Esophagus muscularis mucosa (tissue), 4 donors: ENCODE measurements at places on chromosomes 6 and 20.
A peak's percentile ranks its signal among the peaks of the same experiment; 100 is the strongest.

- no peaks in the 10 kb centered on the region for H3K36me3 ChIP-seq
- no peak overlapping the region for H3K4me3 ChIP-seq
- no peaks in the 10 kb centered on the region for H3K27me3 ChIP-seq
- H3K27ac ChIP-seq = no peak overlapping the region
- H3K4me1 ChIP-seq = peaks cover 13% of the 10 kb centered on the region
- no peak for DNase-seq
Measured at GRCh38 chr6:87721311-87721710, 19.3 kb upstream of the AKIRIN2 start.

DNA sequence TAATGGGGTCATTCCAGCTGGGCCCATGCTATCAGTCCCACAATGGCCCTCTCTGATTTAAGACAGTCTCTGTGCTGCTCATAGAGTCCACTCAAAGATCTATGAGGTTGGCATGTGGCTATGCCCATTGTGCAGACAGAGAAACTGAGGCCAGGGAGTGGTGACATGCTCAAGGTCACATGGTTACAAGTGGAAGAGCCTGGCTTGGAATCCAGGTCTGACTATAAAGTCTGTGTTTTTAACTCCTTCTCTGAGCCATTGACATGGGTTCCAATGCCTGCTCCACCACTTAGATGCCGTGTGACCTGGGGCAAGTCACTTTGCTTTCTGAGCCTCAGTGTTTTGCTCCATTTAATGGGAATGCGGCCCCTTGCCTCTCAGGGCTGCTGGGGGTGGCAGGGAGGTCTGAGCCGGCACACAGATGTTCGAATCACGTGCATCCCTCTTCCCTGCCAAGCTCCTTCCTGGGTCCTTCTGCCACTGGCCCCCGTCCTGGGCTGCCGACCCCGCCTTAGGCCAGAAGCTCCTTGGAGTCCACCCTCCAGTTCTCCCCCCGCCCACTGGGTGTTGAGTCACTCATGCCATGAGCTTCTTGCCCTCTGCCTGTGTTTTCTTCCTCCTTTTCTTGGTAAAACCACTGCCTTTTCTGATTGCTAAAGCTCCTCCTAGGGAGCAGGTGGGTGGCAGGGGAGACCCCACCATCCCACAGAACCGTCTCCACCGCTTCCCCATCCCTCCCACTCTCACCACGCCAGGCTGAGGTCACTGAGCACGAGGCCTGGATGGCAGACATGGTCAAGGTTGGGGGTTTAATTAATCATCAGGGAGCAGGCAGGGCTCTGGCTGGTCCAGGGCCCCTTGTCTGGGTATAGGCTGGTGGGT, 35.7 kb downstream of the CEBPB start:
- H3K27ac ChIP-seq = peak overlapping the region; percentile 85
- H3K4me1 ChIP-seq = peaks cover 44% of the 10 kb centered on the region
- DNase-seq = no peak
- H3K36me3 ChIP-seq = no peaks in the 10 kb centered on the region

- no peaks in the 10 kb centered on the region for H3K27me3 ChIP-seq
- peak overlapping the region; percentile 90 for H3K27ac ChIP-seq
- H3K36me3 ChIP-seq = no peaks in the 10 kb centered on the region
- H3K4me3 ChIP-seq = peak overlapping the region; percentile 86
- no peak for DNase-seq
Measured at GRCh38 chr6:108294297-108294726, 542 bp upstream of the AFG1L start.

- no peaks in the 10 kb centered on the region for H3K27me3 ChIP-seq
- DNase-seq = no peak
- H3K4me1 ChIP-seq = peaks cover 84% of the 10 kb centered on the region
- peak overlapping the region; percentile 99 for H3K27ac ChIP-seq
- no peaks in the 10 kb centered on the region for H3K36me3 ChIP-seq
- no peak overlapping the region for H3K4me3 ChIP-seq
Measured at GRCh38 chr6:111600588-111601445, 4.9 kb downstream of the TRAF3IP2 start.

- no peaks in the 10 kb centered on the region for H3K36me3 ChIP-seq
- no peak for DNase-seq
- peaks cover 43% of the 10 kb centered on the region for H3K4me1 ChIP-seq
- peak overlapping the region; percentile 75 for H3K27ac ChIP-seq
- peak overlapping the region; percentile 73 for H3K4me3 ChIP-seq
- no peaks in the 10 kb centered on the region for H3K27me3 ChIP-seq
Measured at GRCh38 chr6:18389479-18389878, 2.3 kb downstream of the RNF144B start.

GRCh38 chr20:23133560-23133998, 47.5 kb upstream of the CD93 start:
- no peaks in the 10 kb centered on the region for H3K36me3 ChIP-seq
- no peak overlapping the region for H3K4me3 ChIP-seq
- peak overlapping the region; percentile 50 for H3K27ac ChIP-seq
- no peaks in the 10 kb centered on the region for H3K27me3 ChIP-seq

- no peaks in the 10 kb centered on the region for H3K27me3 ChIP-seq
- no peaks in the 10 kb centered on the region for H3K4me1 ChIP-seq
- H3K36me3 ChIP-seq = no peaks in the 10 kb centered on the region
- no peak for DNase-seq
- H3K4me3 ChIP-seq = no peak overlapping the region
Measured at GRCh38 chr6:22313796-22314195, 17.0 kb upstream of the PRL start.

DNA sequence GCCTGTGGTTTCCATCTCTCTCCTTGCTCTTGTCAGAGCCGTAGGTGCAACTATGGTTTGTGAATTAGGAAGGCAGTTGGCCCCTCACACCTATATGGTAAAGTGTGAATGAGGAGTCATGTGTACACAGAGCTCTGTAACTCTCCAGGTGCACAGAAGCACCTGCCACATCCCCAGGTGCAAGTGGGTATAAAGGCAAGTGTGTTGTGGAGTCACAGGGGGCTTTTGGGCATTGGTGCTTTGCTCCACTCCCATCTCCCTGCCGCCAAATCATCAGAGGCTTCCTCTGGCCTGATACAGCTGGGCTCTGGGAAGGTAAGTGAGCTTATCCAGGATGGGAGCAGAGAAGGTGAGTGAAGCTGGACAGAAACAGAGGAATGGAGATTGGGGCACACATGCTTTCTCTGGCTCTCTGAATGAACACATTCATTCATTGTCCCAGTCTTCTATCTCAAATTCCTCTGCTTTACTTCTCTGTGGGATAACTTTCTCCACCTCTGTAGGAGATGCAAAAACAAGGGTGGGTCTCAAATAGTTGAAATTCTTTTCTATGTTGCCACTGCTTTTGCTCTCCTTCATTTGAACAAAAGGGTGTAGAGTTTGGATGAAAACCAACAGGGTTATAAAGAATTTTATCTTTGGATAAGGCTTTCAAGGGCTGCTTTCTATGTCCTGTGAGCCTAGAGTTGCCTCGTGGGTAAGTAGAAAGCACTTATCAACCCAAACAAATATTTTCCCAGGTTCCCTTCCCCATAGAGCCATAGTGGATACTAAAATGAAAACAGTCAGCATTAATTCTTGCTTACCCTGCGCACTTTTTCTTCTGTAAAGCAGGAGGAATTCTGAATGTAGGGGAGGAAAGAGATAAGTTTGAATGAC, 45.0 kb upstream of the RIPOR2 start:
- no peak overlapping the region for H3K4me3 ChIP-seq
- H3K36me3 ChIP-seq = no peaks in the 10 kb centered on the region
- peaks cover 4% of the 10 kb centered on the region for H3K4me1 ChIP-seq
- H3K27me3 ChIP-seq = no peaks in the 10 kb centered on the region
- DNase-seq = no peak
- no peak overlapping the region for H3K27ac ChIP-seq

GRCh38 chr20:1752045-1752444, 94.5 kb upstream of the SIRPG start:
- H3K27me3 ChIP-seq = no peaks in the 10 kb centered on the region
- no peak for DNase-seq
- no peak overlapping the region for H3K4me3 ChIP-seq

DNA sequence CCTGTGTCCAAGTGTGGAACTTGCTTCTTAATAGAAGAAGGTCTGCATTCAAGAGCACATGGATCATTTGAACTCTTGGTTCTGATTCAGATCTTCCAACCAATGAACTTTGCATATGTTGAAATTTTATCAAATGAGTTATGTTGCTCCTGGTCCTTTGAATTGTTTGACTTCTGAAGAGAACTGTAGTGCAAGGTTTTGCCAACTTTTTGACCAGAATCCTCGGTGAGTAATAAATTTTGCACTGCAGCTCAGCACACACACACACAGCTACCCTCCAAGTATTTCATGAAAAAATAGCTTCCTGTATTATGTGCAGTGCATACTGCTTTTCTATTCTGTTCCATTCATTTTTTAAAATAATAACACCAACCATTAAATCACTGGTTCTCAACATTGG, 67.5 kb downstream of the BFSP1 start:
- H3K36me3 ChIP-seq = no peaks in the 10 kb centered on the region
- no peak overlapping the region for H3K4me3 ChIP-seq
- H3K27me3 ChIP-seq = no peaks in the 10 kb centered on the region
- H3K4me1 ChIP-seq = no peaks in the 10 kb centered on the region
- DNase-seq = no peak

- H3K36me3 ChIP-seq = no peaks in the 10 kb centered on the region
- H3K4me1 ChIP-seq = no peaks in the 10 kb centered on the region
- no peak for DNase-seq
- H3K27me3 ChIP-seq = no peaks in the 10 kb centered on the region
- no peak overlapping the region for H3K4me3 ChIP-seq
- no peak overlapping the region for H3K27ac ChIP-seq
Measured at GRCh38 chr6:47917811-47918210, 136.0 kb downstream of the OPN5 start.

GRCh38 chr20:59123678-59124255, 39.9 kb upstream of the ZNF831 start:
- DNase-seq = no peak
- no peaks in the 10 kb centered on the region for H3K4me1 ChIP-seq
- no peak overlapping the region for H3K27ac ChIP-seq
- H3K36me3 ChIP-seq = no peaks in the 10 kb centered on the region

DNA sequence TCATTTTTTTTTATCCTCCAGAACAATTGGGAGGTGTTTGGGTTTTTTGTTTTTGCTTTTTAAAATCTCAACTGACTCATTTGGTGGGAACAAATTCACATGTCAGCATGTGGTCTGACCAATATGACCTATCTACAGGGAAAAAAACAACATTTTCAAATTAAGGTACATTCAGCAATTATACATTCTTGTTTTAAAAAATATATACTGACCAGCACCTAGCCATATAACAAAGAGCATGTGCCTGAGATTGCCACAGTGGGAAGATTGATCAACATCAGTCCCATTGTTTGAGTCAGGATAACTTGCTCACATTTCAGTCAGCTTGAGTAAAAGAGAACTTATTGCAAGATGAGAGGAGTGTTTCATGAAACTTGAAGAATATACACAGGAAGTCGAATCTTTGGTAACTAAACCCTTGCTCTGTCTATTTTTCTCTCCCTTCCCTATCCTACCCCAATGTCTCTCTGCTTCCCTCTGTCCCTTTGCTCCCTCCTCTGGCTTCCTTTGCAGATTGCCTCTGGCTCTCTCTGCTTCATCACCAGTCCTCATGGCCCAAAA, 163.2 kb upstream of the TAB2 start:
- H3K36me3 ChIP-seq = no peaks in the 10 kb centered on the region
- no peaks in the 10 kb centered on the region for H3K27me3 ChIP-seq
- no peaks in the 10 kb centered on the region for H3K4me1 ChIP-seq
- peak; percentile 80 for DNase-seq
- H3K4me3 ChIP-seq = no peak overlapping the region
- H3K27ac ChIP-seq = no peak overlapping the region

- no peak overlapping the region for H3K4me3 ChIP-seq
- H3K27ac ChIP-seq = no peak overlapping the region
- H3K36me3 ChIP-seq = no peaks in the 10 kb centered on the region
- no peaks in the 10 kb centered on the region for H3K27me3 ChIP-seq
Measured at GRCh38 chr6:133040094-133040802, 200.9 kb upstream of the EYA4 start.
